ENCODE measurements at places on chromosomes 2 and 18. TPM values are rescaled to one million over a fixed set of nuclear protein-coding genes. Genes with fewer than 3 reads are reported as not detected.

- DNase-seq: peak; percentile 43
These were observed 9.5 kb upstream of the CNNM3 start for GRCh38 chr2:96806468-96807126.

DNA sequence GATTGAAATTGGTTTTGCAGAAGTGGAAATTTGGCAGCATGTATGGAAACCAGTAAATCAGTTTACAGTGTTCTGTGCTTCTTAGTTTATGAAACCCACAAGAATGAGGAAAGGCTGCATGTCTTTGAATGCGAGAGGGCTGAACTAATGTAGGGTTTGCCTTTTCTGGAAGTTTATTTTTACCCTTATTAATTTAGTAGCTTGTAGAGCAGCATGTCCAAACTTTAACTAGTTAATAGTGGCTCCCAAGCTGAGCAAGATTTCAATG is 50.4 kb downstream of the LDLRAD4 start:
- no peak for DNase-seq

Gene ASB18
- total RNA-seq: not detected

- no peak for DNase-seq
These were observed 60.4 kb downstream of the CIB4 start for GRCh38 chr2:26580751-26581150.

GRCh38 chr2:61288070-61288841 is 126.3 kb downstream of the C2orf74 start:
- peak; percentile 31 for DNase-seq

Gene NT5C1B
- total RNA-seq: not detected

Gene NBEAL1
- total RNA-seq: 38.0 TPM

GRCh38 chr2:237324405-237324831 is 89.5 kb downstream of the COL6A3 start:
- peak; percentile 85 for DNase-seq

DNA sequence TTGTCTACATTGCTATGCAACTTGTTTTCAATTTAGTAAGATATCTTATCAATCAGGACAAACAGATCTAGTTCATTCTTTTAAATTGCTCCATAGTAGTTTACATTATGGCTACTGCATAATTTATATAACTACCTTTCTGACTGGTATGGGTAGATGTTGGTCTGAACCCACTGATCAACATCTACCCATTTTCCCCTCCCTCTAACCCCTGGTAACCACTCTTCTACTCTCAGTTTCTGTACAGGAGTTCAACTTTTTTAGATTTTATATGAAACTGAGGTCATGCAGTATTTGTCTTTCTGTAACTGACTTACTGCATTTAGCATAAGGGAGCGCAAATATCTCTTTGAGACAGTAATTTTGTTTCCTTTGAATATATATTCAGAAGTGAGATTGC is 73.2 kb downstream of the ITSN2 start:
- no peak for DNase-seq
